ENCODE measurements at places on chromosomes 3 and 15.

- DNase-seq: peak; percentile 58
Measured at GRCh38 chr3:69697381-69697780, 41.9 kb upstream of the MITF start.

- DNase-seq: no peak
Measured at GRCh38 chr3:185646382-185647133, 60.5 kb downstream of the SENP2 start.

GRCh38 chr3:124858275-124858674, 28.9 kb downstream of the ITGB5 start:
- no peak for DNase-seq

DNA sequence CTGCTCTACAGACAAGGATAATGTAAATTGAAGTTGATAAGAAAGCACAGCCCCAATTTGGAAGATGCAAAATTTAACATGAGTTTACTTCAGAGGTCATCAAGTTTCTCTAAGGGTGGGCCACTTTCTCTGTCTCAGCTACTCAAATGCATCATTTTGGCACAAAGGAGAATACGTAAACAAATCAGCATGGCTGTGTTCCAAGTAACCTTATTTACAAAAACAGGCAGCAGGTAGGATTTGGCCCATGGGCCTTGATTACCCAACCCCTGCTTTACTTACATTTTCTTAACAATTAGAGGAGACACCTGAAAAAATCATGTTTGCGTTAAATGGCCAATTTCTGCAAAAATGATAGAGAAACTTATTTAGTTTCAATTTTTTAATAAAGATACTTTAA, 181.7 kb downstream of the GBE1 start:
- DNase-seq: no peak

DNA sequence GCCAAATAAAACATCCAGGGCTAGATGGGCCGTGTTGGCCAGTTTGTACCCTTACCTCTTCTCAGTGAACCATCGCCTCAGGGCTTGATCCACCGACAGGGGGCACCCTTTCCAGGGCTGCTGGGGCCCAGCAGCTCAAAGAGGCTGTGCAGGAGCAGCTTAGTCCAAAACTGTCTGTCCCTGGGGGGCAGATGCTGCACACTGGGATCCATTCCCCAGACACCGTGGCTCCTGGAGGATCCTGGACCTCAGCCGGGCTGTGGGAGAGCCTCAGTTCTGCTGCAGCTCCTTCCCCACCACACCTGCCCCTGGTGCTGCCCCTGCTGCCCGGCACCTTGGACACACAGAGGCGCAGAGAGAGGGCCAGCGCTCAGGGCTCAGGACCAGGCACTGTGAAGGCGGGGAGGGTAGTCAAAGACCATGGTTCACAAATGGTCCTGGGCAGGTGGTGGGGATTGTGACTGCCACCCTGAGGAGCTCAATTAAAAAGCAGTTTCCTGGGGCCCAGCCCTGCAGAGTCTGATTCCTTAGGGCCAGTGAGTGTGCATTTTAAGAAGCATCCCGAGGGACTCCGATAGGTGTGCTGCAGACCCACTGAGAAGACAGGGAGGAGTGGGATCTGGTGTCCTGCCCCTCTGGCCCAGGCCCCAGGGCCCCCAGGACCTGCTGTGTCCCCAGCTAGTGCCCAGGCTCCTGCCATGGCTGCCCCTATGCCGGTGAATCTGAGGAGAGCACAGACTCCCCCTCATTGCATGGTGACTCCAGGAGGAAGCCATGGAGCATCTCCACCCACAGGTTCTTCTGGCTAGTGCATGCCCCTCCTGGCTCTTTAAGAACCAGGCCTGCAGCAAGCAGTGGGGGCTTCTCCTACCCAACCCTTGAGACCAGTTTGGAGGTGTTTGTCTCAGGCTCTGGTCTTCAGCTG, 86.5 kb upstream of the PRR20G start:
- DNase-seq: peak; percentile 12

- no peak for DNase-seq
Measured at GRCh38 chr3:77342027-77342426, 302.1 kb downstream of the ROBO2 start.

DNA sequence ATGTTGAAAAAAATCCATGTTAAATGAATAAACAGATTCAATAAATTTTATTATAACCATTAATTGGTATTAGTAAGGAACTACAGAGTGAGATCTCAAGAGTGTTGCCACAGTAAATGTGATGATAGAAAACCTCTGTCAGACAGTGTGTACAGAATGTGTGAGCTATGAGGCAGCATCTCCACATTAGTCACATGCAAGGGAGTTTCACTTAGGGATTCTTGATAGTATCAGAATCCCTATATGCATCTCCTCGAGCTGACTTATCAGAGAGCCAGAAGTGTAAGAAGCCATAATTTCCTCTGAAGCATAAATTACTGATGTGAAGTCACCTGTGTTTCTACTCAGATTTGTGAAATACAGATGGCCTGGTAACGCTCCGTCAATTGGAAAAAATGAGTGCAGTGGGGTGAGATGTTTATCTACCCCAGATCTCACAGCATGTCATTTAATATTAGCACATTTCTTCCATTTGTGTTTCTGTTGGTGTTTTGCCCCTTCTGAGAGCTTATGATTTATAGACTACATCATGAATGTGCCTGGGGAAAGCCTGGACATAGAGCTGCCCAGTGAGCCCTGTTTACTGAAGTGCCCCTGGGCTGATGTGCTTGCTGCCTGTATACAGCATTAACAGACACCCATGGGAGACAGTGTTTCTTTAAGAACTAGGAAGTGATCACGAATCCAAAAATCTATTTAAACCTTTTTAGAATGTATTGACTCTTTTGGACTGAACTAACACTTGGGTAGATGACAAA, 262.4 kb downstream of the CPNE4 start:
- no peak for DNase-seq

DNA sequence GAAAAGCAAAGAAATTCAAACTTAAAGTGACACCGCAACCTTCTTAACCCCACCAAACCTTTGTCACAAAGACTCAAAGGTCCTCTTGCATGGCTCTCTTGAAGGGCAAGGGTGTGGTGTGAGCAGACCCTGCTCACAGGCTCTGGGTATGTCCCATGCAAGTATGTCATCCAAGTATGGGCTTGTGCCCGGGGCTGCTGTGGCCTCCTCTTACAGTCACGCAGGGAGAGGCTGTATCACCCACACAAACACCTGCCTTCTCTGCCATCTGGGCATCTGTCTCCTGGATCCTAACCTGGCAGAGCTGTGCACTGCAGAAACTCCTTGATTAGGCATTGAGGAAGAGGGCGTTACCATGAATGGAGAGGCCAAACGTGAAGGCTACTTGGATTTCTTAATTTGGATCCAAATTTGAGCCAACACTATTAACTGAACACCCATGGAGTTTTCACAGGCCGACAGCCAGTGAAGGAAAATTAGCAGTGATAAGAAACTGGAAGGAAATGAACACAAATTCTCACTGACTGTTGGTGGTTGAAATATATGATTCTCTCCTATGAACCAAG, 146.6 kb downstream of the DUT start:
- DNase-seq: no peak

DNA sequence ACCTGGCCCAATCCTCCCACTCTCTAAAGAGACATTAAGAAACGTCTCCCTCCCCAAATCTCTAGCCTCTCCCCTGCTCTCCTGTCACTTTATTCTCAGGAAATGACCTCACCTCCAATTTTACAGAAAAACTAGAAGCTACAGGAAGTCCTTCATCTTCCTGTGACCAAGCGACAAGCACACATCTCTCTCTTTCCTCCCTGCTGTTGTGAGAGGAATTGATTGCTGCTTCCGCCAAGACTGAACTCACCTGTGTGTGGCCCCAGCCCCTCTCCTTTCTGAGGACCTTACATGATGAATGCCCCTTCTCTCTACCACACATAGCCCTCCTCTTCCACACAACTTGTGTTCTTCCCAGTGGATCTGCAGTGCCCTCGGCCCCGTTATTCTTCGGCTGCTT, 18.2 kb downstream of the DNAJB8 start:
- DNase-seq: no peak

DNA sequence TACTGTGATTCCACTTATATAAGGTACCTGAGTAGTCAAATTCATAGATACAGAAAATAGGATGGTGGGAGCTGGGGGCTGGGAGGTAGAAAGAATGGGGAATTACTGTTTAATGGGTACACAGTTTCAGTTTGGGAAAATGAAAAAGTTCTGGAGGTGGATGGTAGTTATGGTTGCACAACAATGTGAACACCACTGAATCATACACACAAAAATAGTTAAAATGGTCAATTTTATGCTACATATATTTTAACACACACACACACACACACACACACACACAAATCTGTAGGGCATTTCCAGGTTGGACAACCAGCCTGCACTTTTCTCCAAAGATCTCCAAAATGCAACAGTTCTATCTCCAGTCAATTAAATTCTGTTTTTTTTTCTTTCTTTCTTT, 1.4 kb downstream of the CCDC32 start:
- DNase-seq: no peak

- DNase-seq: no peak
Measured at GRCh38 chr3:8845641-8846040, 76.2 kb upstream of the OXTR start.

- DNase-seq: no peak
Measured at GRCh38 chr15:70251246-70251990, 153.7 kb upstream of the TLE3 start.

DNA sequence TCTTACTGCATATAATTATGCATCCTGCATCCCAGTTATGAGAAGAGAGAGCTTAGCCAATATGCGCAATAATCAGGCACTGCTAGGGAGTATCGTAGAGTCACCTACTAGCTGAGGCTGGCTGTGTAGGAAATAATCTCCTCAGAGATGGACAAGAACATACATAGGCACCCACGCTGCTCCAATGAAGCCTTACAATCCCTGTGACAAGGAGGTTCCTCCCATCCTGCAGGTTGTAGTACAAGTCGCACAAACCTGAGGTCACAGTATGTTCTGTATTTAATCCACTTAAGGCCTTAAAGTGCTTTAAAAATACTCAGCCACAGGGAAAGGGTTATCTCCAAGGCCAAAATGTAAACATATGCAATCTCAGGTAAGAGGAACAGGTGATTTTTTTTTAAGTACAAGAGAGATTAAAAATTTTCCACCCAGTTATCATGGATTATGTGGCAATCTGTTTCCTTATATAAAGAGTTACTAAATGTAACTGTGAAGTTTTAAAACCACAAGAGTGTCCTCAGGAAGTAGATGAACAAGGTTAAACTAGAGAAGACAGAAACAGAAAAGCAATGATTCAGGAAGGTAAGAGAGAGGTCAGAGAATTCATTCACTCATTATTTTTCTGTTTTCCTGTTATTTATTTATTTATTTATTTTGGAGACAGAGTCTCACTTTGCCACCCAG, 7.5 kb upstream of the COLQ start:
- DNase-seq: no peak

- peak; percentile 38 for DNase-seq
Measured at GRCh38 chr3:185807445-185808068, 17.3 kb downstream of the IGF2BP2 start.

GRCh38 chr15:57675481-57676181, 30.9 kb upstream of the POLR2M start:
- no peak for DNase-seq

GRCh38 chr3:102148598-102149337, 286.0 kb upstream of the ZPLD1 start:
- no peak for DNase-seq

DNA sequence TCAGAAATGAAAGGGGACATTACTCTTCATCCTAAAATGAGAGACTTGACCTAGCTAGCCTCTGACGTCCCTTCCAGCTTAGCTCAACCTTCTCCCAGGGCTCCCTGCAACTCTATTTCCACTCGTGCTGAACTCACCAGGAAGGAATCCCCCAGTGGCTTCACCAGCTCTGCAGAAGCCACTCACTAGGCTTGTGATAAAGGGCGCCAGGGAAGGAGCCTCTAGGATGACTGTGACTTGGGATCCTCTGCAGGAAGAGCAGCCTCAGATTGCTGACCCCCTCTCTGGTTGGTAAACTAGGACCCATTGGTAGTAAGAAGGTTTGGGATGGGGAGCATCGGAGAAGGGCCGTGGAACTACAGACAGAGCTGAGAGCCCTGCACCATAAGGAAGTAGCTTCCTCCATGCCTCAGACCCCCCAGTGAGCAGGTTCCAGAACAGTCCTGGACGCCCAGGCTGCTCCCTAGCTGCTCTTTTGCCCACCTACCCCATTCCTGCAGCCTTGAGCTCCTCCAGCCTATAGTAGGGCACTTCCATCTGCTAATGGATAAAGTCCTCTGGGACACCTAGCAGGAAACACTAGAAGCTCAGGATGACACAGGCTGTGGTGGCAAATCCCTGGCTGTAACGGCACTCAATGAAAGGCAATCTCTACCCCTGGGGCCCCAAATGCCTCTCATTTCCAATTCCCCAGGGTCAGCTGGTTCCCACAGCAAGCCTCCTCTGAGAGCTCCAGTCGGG, 26.0 kb downstream of the PLA2G4F start:
- DNase-seq: no peak

DNA sequence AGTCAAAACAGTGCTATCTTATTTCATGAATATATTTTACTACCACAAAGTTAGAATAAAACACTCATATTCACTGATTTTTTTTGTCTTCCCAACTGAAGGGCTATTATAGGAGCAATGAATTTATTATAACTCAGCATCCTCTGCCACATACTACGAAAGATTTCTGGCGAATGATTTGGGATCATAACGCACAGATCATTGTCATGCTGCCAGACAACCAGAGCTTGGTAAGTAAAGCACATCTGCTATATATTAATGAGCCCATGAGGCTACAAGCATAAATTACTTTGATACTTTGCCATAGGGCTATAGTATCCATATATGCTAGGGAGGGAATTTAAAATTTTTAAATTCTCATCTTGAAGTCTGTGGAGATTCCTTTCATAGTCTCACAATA, 95.9 kb downstream of the FEZF2 start:
- DNase-seq: no peak

DNA sequence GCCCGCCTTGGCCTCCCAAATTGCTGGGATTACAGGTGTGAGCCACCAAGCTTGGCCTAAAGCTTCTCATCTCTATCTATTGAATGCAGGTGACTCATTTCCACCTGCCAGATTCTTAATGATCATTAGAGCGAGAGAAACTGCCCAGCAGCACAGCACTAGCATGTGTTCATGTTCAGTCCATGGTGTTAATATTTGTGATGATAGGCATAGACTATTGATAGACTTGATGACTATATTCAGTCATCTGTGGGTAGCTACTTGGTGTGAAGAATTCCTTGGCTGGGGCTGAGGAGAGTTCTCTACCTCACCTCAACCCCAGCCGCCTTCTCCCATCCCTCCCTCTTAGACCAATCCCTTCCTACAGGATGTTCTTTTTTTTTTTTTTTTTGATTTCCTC, 60.0 kb downstream of the ST6GAL1 start:
- no peak for DNase-seq

DNA sequence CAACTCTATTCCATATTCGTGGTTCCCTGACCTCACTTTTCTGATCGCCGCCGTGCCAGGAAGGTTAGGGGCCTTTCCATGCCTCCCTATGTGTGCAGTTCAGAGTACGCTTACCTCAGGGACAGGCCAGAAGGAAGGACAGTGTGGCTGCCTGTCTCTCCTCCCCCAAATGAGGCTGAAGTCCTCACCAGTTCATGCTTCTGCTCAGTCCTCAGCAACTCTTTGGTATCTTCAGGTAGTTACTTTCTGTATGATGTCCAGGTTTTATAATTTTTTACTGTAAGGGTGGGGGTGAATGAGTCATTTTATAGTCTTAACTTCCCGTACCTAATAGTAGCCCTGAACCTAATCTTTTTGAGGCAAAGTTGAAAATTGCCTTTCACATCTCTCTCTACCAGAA, 98.7 kb downstream of the VPS8 start:
- DNase-seq: no peak

- no peak for DNase-seq
Measured at GRCh38 chr3:159721324-159721723, 267.3 kb upstream of the IL12A start.

- DNase-seq: no peak
Measured at GRCh38 chr3:115658032-115658336, 34.7 kb downstream of the GAP43 start.

All from inflammatory macrophage (primary cell).